Activated T-cell treated with anti-CD3 and anti-CD28 coated beads, Interleukin-2, amount 50 U/mL, for 72 hours (primary cell): ENCODE measurements at places on chromosomes 13 and 19. TPM values are rescaled to one million over a fixed set of nuclear protein-coding genes. Genes with fewer than 3 reads are reported as not detected.

PSG6 gene
- not detected for total RNA-seq

LTBP4 gene
- total RNA-seq, result 195 TPM

LRFN3 gene
- 6.4 TPM for total RNA-seq

ZNF540 gene
- total RNA-seq, result 2.3 TPM

CGB2 gene
- 1.4 TPM for total RNA-seq

LENG9 gene
- 5.8 TPM for total RNA-seq

PSG2 gene
- not detected for total RNA-seq

THAP8 gene
- total RNA-seq, result 1.1 TPM

BAX gene
- total RNA-seq, result 318 TPM

FBXO27 gene
- total RNA-seq, result 0.86 TPM

ZNF888 gene
- total RNA-seq, result 5.9 TPM

EPSTI1 gene
- 48.8 TPM for total RNA-seq

SAFB2 gene
- total RNA-seq, result 106 TPM

MBD3L2 gene
- total RNA-seq, result not detected

TMEM238 gene
- total RNA-seq, result 7.5 TPM

ZNF730 gene
- total RNA-seq, result 2.2 TPM

ZNF567 gene
- 7.8 TPM for total RNA-seq

ZNF571 gene
- total RNA-seq, result 9.4 TPM

ZNF492 gene
- 0.93 TPM for total RNA-seq

ZNF530 gene
- 5.6 TPM for total RNA-seq

CPB2 gene
- not detected for total RNA-seq

ATXN8OS gene
- not detected for total RNA-seq

CRLF1 gene
- not detected for total RNA-seq

RAB4B gene
- total RNA-seq, result 45.7 TPM

GNG7 gene
- total RNA-seq, result 1.3 TPM

PINLYP gene
- total RNA-seq, result 18.1 TPM

RFPL4A gene
- not detected for total RNA-seq

FGF14 gene
- 0.23 TPM for total RNA-seq

ZIC5 gene
- not detected for total RNA-seq

PALM3 gene
- total RNA-seq, result 0.10 TPM

EXOSC5 gene
- 30.7 TPM for total RNA-seq

LIG1 gene
- total RNA-seq, result 156 TPM

DNAAF3 gene
- total RNA-seq, result 0.46 TPM

SLC1A6 gene
- total RNA-seq, result not detected

DAND5 gene
- 0.12 TPM for total RNA-seq

PSG1 gene
- total RNA-seq, result not detected

OR7D2 gene
- 0.14 TPM for total RNA-seq

SWSAP1 gene
- total RNA-seq, result 1.9 TPM

SLC10A2 gene
- total RNA-seq, result not detected

STK11 gene
- total RNA-seq, result 81.5 TPM

AMH gene
- 4.6 TPM for total RNA-seq

LSR gene
- total RNA-seq, result 24.2 TPM

SCEL gene
- total RNA-seq, result not detected

SRRM5 gene
- total RNA-seq, result 1.1 TPM

ZNF441 gene
- 6.0 TPM for total RNA-seq
